ENCODE measurements at places on chromosomes 2 and 18. TPM values are rescaled to one million over a fixed set of nuclear protein-coding genes. Genes with fewer than 3 reads are reported as not detected.

The ST8SIA5 gene
- not detected for total RNA-seq

The DSEL gene
- 77.7 TPM for total RNA-seq

The ADCYAP1 gene
- total RNA-seq, result not detected

The ANKRD23 gene
- total RNA-seq, result 0.71 TPM

The CPLX4 gene
- not detected for total RNA-seq
